Stimulated activated CD4-positive, alpha-beta T cell treated with anti-CD3 and anti-CD28 coated beads, Interleukin-4, amount 100 ng/mL, for 48 hours (primary cell): ENCODE measurements at places on chromosomes 16 and 17.

- no peak for DNase-seq
Observed at GRCh38 chr16:86697715-86698114, 119.4 kb downstream of the FOXL1 start.

DNA sequence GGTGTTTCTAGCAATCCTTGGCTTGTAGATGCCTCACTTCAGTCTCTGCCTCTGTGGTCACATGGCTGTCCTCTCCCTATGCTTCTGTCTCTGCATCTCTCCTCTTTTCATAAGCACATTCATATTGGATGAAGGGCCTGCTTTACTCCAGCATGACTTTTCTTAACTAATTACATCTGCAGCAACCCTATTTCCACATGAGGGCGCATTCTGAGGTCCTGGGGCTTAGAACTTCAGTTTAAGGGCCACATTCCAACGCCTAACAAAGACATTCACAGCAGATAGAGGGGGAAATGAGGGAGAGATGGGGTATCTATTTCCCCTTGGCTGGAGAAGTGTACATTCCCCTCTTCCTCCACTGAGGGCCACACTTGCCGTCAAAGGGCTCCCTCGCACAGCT is 489.1 kb upstream of the SALL1 start:
- no peak for DNase-seq

- no peak for DNase-seq
Observed at GRCh38 chr17:35998756-35999155, 2.6 kb downstream of the CCL15 start.

- DNase-seq: no peak
Observed at GRCh38 chr17:19756546-19756945, 8.4 kb upstream of the ALDH3A1 start.

DNA sequence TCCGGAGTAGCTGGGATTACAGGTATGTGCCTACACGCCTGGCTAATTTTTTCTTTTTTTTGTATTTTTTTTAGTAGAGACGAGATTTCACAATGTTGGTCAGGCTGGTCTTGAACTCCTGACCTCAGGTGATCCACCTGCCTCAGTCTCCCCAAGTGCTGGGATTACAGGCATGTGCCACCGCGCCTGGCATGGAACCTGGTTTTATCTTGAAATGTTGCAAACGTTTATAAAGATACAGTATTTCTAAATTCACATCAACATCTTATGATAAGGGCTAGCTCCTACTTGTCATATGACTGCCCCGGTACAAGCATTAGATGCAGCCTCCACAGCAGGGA is 1.5 kb upstream of the IST1 start:
- DNase-seq: no peak

DNA sequence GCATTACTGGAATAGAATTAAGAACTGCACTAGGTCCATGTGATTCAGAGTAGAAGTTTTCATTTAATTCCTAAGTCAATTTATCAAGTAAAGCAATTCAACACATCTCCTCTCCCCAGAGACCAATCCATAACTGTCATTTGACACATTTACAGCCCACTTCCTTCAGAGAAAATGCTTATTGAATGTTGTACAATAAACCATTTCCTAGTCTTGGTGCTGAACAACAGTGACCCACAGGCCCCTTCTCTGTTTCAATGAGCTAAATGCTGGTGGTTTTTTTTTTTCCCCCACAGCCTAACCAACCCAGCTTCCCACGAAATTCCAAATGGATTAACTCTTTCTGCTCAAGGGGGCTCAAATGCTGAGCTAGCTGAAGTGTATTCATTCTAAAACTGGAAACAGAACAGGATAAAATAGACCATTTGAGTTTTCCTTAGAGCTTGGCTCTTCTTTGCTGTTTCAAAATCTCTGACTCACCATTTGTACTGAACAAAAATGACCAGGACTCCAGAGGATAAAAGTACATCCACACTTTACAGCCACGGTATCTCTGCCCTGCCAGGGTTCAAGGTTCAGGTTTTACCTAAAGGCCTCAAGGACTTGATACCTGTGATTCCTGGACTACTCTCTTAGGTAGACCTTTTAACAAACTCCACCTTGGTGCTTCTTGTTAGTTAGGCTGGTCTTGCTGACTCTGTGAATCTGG is 62.3 kb downstream of the TMEM100 start:
- no peak for DNase-seq
